ENCODE measurements at places on chromosomes 12 and 14. TPM values are rescaled to one million over a fixed set of nuclear protein-coding genes. Genes with fewer than 3 reads are reported as not detected.

The PLEKHG7 gene
- 0.06 TPM for total RNA-seq

The PLCZ1 gene
- not detected for total RNA-seq

The GDF3 gene
- total RNA-seq, result not detected

The ATL1 gene
- 5.3 TPM for total RNA-seq

The ANKLE2 gene
- 80.7 TPM for total RNA-seq

The PPP1CC gene
- 128 TPM for total RNA-seq

The DNAH10 gene
- total RNA-seq, result 0.17 TPM

The FAM181A gene
- not detected for total RNA-seq

The CISTR gene
- not detected for total RNA-seq

The RDH16 gene
- 0.10 TPM for total RNA-seq

The POTEM gene
- total RNA-seq, result not detected

The SMCO3 gene
- total RNA-seq, result not detected

The CLEC2A gene
- total RNA-seq, result not detected

The C12orf56 gene
- 0.03 TPM for total RNA-seq

The DIO3 gene
- 0.03 TPM for total RNA-seq

The SDSL gene
- 28.4 TPM for total RNA-seq

The ITFG2 gene
- 17.5 TPM for total RNA-seq

The SYCP3 gene
- not detected for total RNA-seq

The ITGB7 gene
- 0.33 TPM for total RNA-seq

The SLC10A1 gene
- total RNA-seq, result not detected

The FANCM gene
- 5.5 TPM for total RNA-seq

The SNRNP35 gene
- total RNA-seq, result 19.3 TPM

The SLC38A4 gene
- not detected for total RNA-seq

The HRK gene
- total RNA-seq, result 0.76 TPM

The OR4K14 gene
- total RNA-seq, result not detected

The CCND2 gene
- total RNA-seq, result not detected

The KDM5A gene
- 20.5 TPM for total RNA-seq

The HECTD1 gene
- 57.9 TPM for total RNA-seq

The KRT83 gene
- 6.5 TPM for total RNA-seq

The MMP17 gene
- 10.2 TPM for total RNA-seq

The LRP6 gene
- 18.0 TPM for total RNA-seq

The LRRC43 gene
- total RNA-seq, result 0.37 TPM

The GPRC5A gene
- total RNA-seq, result 449 TPM

The PPFIBP1 gene
- total RNA-seq, result 27.3 TPM

The RGS6 gene
- total RNA-seq, result not detected

The SSPN gene
- total RNA-seq, result 0.55 TPM

The IAPP gene
- total RNA-seq, result not detected

The POTEG gene
- not detected for total RNA-seq

The OAS3 gene
- 24.6 TPM for total RNA-seq

The GUCY2C gene
- not detected for total RNA-seq

The KLRB1 gene
- not detected for total RNA-seq

The BCL2L2 gene
- 20.7 TPM for total RNA-seq

The NAV3 gene
- 11.6 TPM for total RNA-seq

The RHOJ gene
- total RNA-seq, result not detected

The TIMELESS gene
- total RNA-seq, result 37.0 TPM

The RTN1 gene
- total RNA-seq, result 0.06 TPM

The PRKD1 gene
- total RNA-seq, result 2.4 TPM

The NKX2-1 gene
- total RNA-seq, result 0.03 TPM

The TMEM229B gene
- 0.17 TPM for total RNA-seq

The PLBD1 gene
- total RNA-seq, result 4.5 TPM
